Karpas-422 (cell line): ENCODE measurements at places on chromosomes 5 and 9.
A peak's percentile ranks its signal among the peaks of the same experiment; 100 is the strongest.

GRCh38 chr5:136033234-136033633 is 4.4 kb downstream of the TGFBI start:
- no peak for DNase-seq

DNA sequence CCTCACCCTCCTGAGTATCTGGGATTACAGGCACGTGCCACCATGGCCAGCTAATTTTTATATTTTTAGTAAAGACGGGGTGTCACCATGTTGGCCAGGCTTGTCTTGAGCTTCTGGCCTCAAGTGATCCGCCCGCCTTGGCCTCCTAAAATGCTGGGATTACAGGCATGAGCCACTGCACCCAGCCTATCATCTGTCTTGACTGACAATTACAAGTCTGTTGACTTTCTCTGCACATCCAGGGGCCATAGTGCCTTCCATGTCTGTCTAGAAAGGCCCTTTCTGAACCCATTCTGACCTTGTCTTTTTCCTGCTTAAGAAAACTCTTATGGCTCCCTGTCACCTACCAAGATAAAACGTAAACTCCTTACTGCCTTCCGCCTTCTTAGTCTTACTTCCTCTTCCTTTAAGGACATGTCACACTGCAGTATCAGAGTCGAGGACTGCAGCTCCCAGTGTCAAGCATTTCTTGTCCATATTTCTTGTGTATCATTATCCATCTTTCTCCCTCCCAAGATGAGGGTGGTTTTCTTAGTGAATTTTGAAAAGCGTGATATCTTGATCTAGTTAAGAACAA is 49.9 kb upstream of the SHB start:
- peak; percentile 57 for DNase-seq

- DNase-seq: peak; percentile 57
Observed at GRCh38 chr9:89603767-89604665, 796 bp upstream of the GADD45G start.

GRCh38 chr9:128372188-128372641 is 1.0 kb downstream of the URM1 start:
- DNase-seq: peak; percentile 62

GRCh38 chr9:5951686-5952211 is 61.1 kb downstream of the MLANA start:
- no peak for DNase-seq

DNA sequence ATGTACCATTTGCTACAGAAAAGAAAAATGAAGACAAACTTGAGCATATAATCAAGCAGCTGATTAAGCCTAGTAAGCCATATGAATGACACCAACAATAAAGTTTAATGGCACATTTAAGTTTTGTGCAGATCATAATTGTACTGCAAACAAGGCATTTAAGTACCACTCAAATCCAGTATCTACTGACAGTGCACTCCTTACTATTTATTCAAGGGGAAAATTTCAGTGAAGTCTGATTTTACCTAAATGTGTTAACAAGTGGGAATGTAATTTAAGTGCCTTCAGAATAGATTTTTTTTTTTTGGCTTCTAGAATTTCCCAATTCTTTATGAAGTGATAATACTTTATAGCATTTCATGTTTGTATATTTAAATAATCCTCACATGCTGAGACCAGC is 341.0 kb upstream of the POU5F2 start:
- DNase-seq: no peak

- DNase-seq: peak; percentile 60
Observed at GRCh38 chr9:137190315-137190856, 1.9 kb downstream of the SSNA1 start.

DNA sequence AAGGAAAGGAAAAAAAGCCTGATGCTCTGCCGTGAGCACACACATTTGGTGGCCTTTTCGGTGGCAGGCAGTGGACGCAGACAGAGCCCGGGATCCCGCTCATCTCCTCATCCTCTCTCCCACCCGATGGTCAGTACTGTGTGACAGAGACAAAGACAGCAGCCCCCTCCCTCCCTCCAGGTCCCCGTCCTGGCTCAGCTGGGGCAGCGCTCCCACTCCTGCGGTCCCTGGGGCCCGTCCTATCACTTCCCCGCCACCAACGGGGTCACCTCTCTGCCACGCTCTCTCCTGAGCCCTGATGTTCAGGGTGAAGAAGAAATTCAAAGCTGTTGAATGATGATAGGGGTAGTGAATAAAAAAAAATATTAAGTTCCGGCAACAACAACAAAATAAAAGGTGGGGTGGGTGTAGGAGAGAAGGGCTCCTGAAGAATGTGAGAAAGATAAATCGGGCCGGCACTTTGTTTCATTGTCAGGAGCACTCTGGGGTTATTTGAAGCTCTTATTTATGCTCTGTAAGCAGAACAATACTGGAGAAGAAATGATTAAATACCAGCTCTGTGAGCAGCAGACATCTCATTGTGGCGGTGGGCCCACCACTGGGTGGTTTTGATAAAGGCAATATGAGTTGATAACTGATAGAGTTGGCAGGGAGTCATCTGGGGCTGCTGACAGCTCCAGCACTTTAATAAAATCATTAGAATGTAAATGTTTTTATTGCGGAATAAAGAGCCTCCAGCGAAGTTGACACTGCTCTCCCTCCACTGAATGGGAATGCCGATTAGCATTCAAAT is 417.7 kb downstream of the IRX1 start:
- no peak for DNase-seq

DNA sequence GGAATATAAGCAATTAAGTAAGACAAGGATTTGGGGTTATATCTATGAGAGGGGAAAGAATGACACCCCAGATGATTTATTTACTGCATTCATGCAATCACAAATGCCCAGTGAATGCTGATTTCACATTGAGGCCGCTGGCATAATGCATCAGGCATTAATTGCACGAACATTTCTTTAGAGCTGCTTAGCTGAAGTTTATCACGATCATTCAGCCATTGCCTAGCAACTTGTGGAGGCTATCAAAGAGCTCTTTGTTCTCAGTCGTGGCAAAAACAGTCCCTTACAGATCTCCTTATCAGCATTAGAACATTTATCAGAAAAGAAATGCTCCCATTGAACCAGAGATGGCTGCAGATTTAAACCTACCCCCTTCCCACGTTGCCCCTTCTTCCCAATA is 88.7 kb upstream of the PRRC1 start:
- no peak for DNase-seq

- no peak for DNase-seq
Observed at GRCh38 chr5:74371621-74372020, 268.9 kb downstream of the ENC1 start.

- no peak for DNase-seq
Observed at GRCh38 chr9:1008216-1008615, 31.8 kb downstream of the DMRT3 start.

DNA sequence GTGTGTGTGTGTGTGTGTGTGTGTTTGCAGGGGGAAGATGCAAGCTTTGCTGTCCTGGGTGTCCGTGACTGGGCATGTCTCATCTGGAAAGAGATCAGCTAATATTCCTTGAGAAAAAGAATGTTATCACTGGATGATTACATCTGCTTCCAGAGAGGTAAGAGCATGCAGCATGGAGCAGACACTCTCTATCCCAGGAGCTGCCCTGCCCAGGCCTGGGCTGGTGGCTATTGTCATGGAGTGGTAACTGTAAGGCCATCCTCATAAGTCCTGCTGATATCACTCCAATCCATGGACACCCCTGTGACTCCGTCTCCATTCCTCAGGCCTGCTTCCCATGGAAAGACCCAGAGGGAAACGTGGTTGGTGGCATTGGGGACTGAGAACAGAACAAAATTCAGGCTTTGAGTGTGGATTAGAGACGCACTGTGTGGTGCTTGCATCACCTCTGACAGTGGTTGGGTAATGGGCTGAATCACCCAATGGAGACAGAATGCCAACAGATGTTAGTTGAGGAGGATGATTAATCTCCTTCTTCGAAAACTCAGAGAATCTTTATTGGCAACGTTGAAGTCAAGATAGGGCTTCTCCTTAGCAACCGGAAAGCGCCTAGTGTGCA is 52.0 kb upstream of the KCNIP1 start:
- DNase-seq: no peak

DNA sequence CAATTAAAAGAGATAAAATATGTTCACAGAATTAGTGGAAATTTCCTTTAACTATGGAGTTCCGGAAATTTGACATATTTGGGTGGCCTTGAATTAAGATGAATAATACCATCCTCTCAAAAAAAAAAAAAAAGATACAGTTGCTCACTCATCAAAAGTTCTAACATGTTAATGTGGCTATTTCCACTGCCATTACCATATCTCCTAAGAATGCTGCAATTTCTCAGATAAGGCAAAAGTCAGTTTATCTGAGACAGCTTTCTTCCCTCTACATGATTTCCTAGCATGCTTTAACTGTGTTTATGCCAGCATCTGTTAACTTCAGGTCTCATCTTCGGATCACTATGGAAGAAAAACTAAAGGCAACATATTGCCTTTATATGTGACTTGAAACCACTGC is 2.6 kb downstream of the FASTKD3 start:
- no peak for DNase-seq

- DNase-seq: no peak
Observed at GRCh38 chr5:172172912-172173563, 15.0 kb downstream of the STK10 start.

GRCh38 chr9:5389109-5389732 is 48.5 kb downstream of the PLGRKT start:
- no peak for DNase-seq

GRCh38 chr5:156042726-156043125 is 284.2 kb upstream of the SGCD start:
- no peak for DNase-seq

GRCh38 chr5:60036192-60036938 is 142.8 kb upstream of the PDE4D start:
- no peak for DNase-seq

DNA sequence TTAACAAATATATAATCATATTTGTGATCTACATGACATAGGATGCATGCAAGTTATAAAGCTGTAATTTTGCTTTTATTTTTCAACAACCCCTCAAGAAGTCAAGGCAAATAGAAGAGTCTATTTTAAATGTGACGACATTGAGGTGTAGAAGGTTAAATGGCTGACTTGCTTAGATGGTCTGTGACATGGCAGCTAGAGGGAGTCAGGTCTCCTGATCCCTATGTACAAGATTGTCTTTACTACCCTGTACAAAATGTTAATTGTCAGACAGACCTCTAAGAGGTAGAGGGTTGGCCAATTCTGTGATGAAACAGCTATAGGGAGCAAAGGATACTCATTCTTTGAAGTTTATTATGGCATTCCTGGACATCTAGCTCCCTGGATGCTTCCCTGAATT is 380.9 kb upstream of the MEF2C start:
- DNase-seq: no peak
